ENCODE measurements at places on chromosomes 3 and 15.

GRCh38 chr3:30141927-30142326 is 464.5 kb upstream of the TGFBR2 start:
- DNase-seq, result no peak

GRCh38 chr3:36969540-36970432 is 23.1 kb downstream of the EPM2AIP1 start:
- DNase-seq, result no peak

- DNase-seq, result peak; percentile 91
Measured at GRCh38 chr15:84980196-84981053, 1.2 kb upstream of the PDE8A start.

- DNase-seq, result no peak
Measured at GRCh38 chr3:39491733-39492350, 24.4 kb downstream of the MOBP start.

DNA sequence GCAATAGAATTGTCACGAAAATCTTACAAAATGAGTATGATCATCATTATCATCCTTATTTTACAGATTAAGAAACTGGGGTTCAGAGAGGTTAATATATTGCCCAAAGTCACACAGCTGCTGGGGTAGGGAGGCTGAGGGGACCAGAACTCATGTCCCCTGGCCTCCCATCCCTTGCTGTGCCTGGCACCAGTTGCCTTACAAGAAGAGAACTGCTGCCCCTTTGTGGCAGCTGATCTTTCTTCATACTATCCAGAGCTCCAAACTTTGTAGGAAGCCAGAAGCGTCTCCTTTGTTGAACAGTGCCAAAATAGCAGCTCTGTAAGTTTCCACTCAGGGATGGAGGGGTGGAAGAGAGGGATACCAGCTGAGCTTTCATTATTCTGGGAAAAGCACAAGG is 236.8 kb upstream of the TBC1D5 start:
- DNase-seq, result no peak

GRCh38 chr3:51176923-51177322 is 208.2 kb upstream of the MANF start:
- no peak for DNase-seq
